ENCODE measurements at places on chromosomes 2 and 18.
A peak's percentile ranks its signal among the peaks of the same experiment; 100 is the strongest.

GRCh38 chr2:237456200-237456843 lies 30.7 kb upstream of the MLPH start:
- no peak for DNase-seq

- no peak for DNase-seq
These were observed 61.5 kb upstream of the NFE2L2 start for GRCh38 chr2:177326005-177326404.

DNA sequence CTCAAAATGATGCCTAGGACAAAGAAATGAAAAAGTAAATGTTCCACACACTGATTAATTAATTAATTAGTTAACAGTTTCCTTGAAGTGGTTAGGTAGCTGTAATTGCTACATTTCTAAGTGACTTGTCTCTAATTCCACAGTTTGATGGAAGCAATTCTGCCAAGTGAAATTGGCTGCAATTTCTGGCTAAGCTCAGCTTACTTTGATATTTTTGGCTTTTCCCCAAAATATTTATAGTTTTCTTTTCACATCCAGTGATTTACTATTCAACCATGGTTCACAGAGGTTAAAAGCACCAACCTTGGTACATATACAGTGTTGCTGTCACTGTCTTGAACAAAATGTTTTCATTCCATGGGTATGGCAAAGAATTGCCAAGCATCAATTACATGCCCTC lies 459.5 kb upstream of the CDH20 start:
- no peak for DNase-seq

DNA sequence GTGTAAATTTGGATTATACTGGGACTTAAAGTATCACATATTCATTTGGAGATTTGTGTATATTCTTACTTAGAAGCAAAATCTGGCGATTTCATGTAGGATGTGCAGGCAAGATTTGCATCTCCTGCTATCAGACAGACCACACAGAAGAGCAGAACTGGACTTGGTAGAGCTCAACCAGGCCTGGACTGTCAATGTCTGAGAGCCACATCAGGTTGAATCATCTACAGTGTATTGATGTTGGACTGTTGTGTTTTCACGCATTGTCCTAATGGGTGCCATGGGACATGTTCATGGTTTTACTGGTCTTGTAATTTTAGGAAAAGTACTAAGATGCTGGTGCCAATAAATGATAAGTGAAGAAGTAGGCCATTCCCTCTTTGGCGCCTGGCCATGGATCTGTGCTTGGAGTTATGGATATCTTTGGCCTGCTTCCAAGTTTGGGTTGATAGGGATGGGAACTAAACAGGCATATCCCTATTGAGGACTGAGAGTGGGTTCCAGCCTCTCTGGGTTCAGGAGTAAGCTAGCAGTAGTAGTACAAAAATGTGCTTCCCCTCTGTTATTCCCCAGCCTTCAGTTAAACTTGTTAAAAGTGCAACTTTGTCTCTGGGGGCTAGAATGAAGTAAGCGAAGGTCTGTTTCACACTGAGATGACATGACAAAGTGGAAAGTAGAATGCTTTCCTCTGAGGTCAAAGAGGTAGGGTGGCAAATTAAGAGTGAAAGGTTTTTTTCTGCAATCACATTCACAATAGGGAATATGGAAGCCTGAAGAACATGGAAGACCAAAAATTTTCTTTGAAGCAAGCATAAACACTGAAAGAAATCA lies 49.2 kb upstream of the NEMP2 start:
- DNase-seq, result no peak

- DNase-seq, result no peak
These were observed 96.4 kb downstream of the LAMA1 start for GRCh38 chr18:7020995-7021777.

GRCh38 chr2:164954186-164954585 lies 1.1 kb downstream of the SLC38A11 start:
- no peak for DNase-seq

GRCh38 chr18:36368889-36369288 lies 71.4 kb downstream of the FHOD3 start:
- DNase-seq, result no peak

DNA sequence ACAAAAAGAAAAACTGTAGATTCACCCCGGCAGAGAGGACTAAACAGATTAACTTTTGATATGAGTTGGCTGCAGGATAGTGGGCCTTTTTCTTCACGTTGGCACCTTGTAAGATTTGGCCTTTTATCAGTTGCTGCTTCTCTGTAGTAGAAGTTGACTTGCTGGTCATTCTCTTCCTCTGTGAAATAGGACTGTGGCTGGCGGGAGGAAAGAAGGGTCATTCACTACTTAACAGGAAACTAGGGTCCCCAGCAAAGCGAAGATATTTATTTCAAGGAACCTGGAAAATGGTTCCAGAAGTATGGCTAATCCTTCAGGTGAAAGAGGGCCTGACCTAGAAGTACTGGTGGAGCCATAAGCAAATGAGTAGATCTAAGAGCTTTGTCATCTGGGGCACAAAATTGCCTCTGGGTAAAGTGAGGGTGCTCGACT lies 383 bp upstream of the ATP5MC3 start:
- no peak for DNase-seq

DNA sequence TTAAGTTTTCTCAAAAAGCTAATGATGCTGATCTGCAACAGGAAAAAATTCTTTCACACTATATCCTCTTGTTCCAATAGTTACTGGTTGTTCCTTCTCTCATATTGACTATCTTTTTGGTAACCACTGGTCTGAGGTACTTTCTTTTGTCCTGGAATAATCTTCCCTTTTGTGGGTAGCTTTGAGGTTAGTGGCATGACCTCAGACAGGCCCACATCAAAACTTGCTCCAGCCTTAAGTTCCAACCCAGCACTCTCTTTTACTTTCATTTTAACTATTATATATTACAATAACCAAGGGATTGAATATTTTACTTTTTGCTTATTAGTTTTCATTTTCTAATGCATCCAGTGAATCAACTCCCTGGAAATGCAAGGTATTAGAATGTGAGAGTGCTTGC lies 9.5 kb downstream of the REG1A start:
- DNase-seq, result no peak

GRCh38 chr2:178208817-178209216 lies 14.5 kb downstream of the OSBPL6 start:
- DNase-seq, result no peak

DNA sequence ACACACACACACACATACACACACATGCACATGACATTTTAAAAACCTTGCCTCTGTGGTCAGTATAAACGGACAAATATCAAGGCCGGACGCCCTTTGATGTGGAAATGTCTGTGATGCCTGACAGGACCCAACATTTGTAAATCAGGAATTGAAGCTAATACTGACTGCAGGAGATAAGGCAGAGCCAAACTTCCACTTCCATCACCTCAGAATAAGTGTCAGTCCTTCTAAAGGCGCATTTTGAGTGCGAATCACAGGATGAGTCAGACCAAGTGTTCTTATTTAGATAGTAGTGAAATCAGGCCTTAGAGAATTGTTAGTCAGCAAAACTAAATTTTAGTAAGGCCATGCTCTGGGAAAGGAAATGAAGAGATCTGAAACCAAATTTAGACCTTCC lies 211.7 kb upstream of the LRATD1 start:
- DNase-seq, result no peak

- no peak for DNase-seq
These were observed 182.7 kb upstream of the LHCGR start for GRCh38 chr2:48938231-48938630.

GRCh38 chr2:105373895-105374401 lies 24.9 kb downstream of the FHL2 start:
- DNase-seq, result peak; percentile 1

DNA sequence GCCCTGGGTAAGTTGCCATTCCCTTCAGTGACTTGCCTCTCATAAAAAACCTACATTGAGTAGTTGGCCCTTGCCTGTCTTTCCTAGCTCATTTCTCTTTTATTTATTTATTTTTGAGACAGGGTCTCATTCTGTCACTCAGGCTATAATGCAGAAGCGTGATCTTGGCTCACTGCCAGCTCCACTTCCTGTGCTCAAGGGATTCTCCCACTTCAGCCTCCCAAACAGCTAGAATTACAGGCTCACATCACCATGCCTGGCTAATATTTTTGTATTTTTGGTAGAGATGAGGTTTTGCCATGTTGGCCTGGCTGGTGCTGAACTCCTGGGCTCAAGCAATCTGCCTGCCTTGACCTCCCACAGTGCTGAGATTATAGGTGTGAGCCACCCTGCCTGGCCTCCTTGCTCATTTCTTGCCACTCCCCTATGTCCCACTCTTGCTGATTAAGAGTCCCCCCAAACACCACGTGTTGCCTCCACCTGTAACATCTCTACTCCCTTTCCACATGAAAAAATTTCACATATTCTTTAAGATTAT lies 12.6 kb downstream of the EVA1A start:
- DNase-seq, result no peak

- DNase-seq, result no peak
These were observed 98.1 kb downstream of the CDH2 start for GRCh38 chr18:28078849-28079248.

- no peak for DNase-seq
These were observed 85.0 kb upstream of the PPP1CB start for GRCh38 chr2:28666496-28667184.

GRCh38 chr2:227022608-227023007 lies 141.4 kb downstream of the COL4A4 start:
- DNase-seq, result no peak

- no peak for DNase-seq
These were observed 807.7 kb upstream of the SALL3 start for GRCh38 chr18:78171954-78172353.

GRCh38 chr2:6358985-6359384 lies 506.7 kb downstream of the CMPK2 start:
- DNase-seq, result no peak

- DNase-seq, result no peak
These were observed 408.6 kb upstream of the FANCL start for GRCh38 chr2:58649756-58650155.

DNA sequence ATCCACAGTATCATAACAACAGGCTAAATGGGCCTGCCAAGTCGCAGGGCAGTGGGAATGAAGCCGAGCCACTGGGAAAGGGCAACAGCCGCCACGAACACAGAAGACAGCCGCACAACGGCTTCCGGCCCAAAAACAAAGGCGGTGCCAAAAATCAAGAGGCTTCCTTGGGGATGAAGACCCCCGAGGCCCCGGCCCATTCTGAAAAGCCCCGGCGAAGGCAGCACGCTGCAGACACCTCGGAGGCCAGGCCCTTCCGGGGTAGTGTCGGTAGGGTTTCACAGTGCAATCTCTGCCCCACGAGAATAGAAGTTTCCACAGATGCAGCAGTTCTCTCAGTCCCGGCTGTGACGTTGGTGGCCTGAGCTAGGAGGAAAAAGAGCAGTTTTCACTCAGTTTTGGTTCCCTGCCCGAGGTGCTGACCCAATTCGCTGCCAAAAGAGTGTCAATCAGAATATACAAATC lies 32.2 kb downstream of the KCTD18 start:
- DNase-seq, result no peak

- DNase-seq, result no peak
These were observed 249.0 kb downstream of the CDH20 start for GRCh38 chr18:61582202-61582710.

Data from activated T-helper 1 cell treated with anti-CD3 and anti-CD28 coated beads, Interleukin-2, amount 50 U/mL, for 16 hours (primary cell).